ENCODE measurements at places on chromosomes 16 and 17. TPM values are rescaled to one million over a fixed set of nuclear protein-coding genes. Genes with fewer than 3 reads are reported as not detected.

GRCh38 chr17:8072729-8073461, 14.6 kb downstream of the ALOX12B start:
- no peak overlapping the region for H3K27ac ChIP-seq
- no peaks in the 10 kb centered on the region for H3K4me1 ChIP-seq
- peak overlapping the region; percentile 54 for H3K4me3 ChIP-seq
- no peaks in the 10 kb centered on the region for H3K36me3 ChIP-seq
- H3K27me3 ChIP-seq, result peaks cover 46% of the 10 kb centered on the region

DNA sequence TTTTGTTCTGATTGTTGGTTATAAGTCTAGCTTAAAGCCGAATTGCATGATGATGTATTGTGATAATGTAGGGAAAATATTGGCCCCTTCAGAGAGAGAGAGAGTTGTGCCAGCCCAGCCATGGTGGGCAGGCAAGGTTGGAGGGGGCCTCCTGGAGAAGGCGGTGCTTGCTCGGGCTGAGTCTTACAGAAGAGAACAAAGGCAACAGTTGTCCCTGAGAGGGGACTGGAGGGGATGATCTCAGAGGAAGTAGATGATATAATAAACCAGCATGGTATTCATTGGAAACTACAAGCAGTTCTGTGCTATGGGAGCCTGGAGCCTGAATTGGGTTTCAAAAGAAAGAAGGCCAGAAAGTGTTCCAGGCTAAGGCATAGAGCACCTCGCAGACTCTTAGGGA, 173.8 kb downstream of the RPTOR start:
- no peak for DNase-seq
- no peaks in the 10 kb centered on the region for H3K36me3 ChIP-seq
- H3K4me1 ChIP-seq, result peaks cover 3% of the 10 kb centered on the region
- H3K4me3 ChIP-seq, result no peak overlapping the region

MYH8 gene
- total RNA-seq, result not detected

IKZF3 gene
- 0.31 TPM for total RNA-seq

CDH1 gene
- 237 TPM for total RNA-seq

KCNH6 gene
- total RNA-seq, result 2.3 TPM
